Activated CD4-positive, alpha-beta T cell treated with anti-CD3 and anti-CD28 coated beads, Interleukin-2, amount 50 U/mL, for 24 hours (primary cell): ENCODE measurements at places on chromosomes 7 and 10.

- no peak for DNase-seq
These were observed 344.5 kb downstream of the RPS24 start for GRCh38 chr10:78378192-78378591.

DNA sequence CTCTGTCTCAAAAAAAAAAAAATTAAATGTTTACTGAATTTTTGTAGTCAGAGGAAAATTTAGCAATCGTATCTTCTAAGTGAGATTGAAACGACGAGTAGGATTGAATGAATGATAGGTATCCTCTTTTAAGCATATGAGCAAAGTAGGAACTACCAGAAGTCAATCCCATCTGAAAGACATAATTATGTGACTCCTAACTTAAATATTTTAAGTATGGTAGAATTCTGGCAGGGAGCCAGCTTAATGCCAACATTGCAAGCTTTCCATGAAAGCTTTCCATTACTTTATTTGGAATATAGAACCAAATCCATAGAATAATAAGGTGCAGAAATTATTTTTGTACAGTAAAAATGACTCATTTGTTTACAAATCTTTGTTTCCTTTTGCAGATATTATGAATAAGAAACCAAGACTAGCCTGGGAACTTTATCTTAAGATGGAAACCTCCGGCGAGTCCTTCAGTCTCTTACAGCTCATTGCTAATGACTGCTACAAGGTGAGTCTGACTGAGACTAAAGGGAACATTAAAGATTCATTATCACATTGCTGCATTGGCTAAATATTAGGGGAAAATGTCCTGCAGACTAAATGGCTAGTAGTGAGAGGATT, 50.2 kb upstream of the UBN2 start:
- DNase-seq: no peak

DNA sequence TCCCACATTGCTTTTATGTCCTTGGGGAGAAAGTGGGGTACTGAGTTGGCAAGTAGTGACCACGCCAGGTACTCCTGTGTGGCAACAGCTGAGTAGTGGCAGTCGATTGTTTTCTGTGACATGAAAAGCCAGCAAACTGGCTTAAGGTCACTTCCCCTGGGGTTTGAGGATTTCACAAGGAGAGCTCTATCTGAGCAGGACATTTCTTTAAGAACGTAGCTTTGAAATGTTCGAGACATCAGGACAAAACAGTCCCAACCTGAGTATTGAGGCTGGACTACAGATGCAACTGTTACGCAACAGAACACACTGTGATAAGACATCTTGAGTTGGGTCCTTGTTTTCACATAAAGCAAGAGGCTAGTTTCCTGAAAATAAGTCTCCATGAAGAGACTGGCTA, 146.7 kb upstream of the KLF14 start:
- no peak for DNase-seq

DNA sequence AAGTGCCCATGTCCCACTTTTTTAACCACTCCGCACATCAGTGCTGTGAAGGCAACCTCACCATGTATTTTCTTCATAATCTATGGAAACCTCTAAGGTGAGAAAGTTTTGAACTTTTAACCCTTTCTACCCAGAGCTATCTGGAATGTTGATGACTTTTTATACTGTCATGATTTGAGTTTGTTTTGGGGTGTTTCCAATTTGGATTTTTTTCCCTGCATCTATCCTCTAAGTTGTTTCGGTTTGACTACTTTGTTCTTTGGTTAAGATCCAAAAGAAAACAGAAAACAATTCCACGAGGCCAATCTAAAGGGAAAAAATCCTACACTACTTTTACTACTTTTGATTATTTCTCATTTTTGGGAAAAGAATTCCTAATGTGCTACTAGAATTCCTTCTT, 279.7 kb downstream of the USP6NL start:
- no peak for DNase-seq

GRCh38 chr7:156612930-156613329, 27.6 kb upstream of the RNF32 start:
- peak; percentile 69 for DNase-seq

DNA sequence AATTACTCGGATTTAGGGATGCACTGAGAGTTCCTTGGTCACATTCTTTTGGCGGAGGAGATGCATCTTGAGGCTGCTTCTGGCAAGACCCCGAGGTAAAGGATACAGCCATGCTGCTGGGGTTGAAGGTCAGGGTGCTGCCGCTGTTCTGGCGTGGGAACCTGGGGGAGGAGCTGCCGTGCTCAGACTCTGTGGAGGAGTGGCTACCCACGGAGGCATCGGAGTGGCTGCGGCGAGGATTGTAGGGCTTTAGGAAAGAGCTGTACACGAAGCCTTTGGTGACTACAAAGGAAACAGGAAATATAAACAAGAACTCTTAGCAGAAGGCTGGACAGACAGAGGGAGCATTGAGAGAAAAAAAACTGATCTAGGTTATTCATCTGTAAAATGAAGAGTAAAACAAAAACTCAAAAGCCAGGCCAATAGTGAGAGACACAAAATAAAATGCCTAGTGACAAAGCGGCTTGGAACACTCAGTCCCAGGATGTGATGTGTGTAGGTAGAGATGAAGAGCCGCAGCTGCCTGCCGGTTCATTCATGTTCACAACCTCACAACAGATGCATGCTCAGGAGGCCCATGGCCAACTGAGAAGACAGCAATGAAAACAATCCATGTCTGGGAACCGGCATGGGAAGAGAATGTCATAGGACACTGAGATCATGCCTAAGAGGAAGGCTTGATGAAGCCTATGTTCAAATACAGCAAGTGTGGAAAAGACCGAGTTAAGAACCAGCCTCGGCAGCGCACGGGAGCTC, 97.8 kb downstream of the ABCC2 start:
- DNase-seq: no peak

- DNase-seq: no peak
These were observed 71.0 kb downstream of the MKI67 start for GRCh38 chr10:128055061-128055868.

DNA sequence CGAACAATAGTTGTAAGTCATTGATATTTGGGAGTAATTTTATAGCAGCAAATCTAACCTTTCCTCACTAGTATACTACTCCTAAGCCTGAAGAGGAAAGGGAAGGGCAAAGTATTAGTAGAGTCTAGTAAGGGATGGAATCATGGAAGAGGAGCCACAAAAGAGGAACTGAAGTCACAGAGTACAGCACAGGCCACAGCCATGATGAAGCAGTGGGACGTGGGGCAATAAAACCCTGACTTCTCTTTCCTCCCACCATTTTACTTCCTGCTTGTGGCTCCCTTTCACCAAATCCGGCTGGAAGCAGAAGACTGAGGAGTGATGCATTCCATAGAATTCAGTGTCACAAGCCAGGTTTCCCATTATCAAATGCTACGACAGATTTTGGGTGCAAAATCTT, 58.7 kb downstream of the CABCOCO1 start:
- DNase-seq: no peak

DNA sequence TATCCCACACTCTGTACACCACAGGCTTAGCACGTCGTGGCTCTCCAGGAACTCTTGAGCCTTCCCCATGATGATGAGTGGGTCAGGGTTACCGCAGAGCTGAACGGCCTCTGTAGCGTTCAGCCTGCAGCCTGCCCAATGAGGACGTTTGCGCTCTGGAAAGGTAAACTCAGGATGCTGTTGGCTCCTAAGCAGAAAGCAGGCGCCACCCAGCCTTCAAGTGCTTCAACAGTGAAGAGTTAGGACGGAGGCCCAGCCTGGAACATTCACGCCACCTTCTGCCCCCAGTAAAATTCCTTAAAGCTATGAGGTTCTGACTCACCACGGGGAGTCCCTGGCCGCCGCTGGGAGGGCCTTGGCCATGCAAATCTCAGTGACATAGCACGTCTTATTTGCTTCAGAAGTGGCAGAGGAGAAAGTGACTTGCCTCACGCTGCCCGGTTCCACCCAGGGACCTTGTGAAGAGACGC, 161.5 kb upstream of the SH2B2 start:
- no peak for DNase-seq

- peak; percentile 36 for DNase-seq
These were observed 35.3 kb downstream of the NET1 start for GRCh38 chr10:5447611-5448071.

DNA sequence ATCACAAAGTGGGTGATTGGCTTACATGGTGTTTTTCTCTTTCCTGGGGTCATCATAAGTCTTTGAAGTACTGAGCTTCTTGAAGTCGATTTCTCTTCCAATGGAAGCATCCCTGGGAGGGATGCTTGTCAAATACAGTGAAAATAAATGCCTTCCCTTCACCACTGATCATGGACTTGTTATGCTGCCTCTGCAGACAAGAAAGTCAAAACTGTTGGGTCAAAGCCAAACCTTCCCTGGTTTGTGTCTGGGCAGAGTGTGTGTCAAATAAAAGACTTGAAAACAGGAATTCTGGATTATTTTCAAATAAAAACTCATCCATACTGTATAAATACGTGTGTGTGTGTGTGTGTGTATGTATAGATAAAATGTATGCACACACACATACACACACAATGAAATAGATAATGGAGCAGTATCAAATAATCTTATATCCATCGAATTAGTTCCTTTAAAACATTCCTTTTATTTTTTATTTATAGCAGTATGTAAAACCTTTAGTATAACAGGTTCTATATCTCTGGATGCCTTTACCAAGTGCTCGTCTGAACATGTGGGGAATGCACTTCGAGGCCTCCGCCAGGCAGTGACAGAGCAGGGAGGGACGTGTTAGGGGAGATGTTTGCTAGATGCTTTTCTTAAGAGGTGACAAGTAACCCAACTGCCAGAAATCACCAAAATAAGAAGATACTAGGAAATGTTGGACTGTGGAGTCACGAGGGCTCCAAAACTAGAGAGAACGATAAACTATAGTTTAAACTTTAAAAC, 27.2 kb upstream of the WNT16 start:
- no peak for DNase-seq

- no peak for DNase-seq
These were observed 42.8 kb downstream of the CDC123 start for GRCh38 chr10:12238821-12239220.

DNA sequence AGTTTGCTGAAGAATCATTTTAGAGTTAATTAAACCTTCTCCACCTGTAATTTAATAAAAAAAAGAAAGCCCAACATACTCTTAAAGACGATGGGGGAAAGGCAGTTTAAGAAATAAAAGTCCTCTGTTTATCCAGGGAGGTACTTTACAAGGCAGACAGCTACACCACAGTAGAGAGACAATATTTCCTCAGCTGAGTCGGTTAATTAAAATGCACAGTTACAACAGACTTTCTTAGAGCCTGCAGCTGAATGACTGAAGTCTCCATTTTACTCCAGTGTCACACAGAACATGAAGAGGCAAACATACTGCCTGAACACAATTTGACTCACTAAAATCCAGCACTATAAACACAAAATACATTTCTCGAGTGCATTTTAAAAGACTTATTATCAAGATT, 15.1 kb downstream of the LRRTM3 start:
- DNase-seq: no peak

GRCh38 chr10:89589101-89589720, 53.8 kb upstream of the SLC16A12 start:
- DNase-seq: no peak

DNA sequence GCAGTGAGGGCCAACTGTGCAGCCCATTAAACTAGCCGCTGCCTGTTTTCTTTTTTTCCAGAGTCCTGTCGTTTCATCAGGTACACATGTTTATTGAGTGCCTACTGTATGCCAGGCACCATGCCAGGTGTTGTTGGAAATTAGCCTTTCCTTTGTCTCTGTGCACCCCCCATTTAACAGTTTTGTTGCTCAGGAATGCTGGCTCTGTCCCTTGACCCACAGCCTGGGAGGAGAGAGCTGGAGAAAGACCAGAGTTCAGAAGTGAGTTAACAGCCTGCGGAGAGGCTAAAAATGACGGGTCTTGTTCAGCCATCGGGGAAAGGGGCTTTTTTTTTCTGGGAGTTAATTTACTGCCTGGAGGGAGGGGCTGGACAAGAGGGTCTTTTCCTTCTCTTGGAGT, 1.3 kb downstream of the LRMDA start:
- no peak for DNase-seq

DNA sequence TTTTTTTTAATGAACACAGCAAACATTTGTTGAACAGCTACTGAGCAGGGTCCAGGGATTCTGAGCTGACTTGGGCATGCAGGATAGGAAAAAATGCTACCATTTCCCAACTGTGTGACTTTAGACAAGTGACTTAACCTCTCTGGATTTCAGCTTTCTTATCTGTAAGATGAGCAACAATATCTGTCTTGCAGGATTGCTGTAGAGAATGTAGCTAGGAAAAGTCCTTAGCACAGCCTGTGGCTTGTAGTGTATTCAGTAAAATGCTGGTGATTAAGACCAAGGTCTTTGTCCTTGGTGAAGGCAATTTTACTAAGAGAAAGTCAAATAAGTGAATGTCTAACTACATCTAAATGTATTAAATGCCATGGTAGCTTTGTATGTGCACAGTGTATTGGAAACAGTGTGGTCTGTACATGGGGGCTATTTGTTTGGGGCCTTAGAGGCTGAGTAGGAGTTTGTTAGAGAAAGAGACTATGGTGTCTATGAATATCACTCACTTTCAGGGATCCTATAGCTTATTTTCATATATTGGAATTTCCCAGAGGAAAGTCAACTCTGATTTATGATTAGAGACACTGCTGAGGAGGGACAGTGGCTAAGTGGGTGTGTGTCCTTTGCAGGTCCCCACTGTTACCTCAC, 118.9 kb downstream of the CDH23 start:
- DNase-seq: no peak

- no peak for DNase-seq
These were observed 39.3 kb downstream of the COL1A2 start for GRCh38 chr7:94434042-94434441.

GRCh38 chr7:101927802-101928201, 110.4 kb downstream of the CUX1 start:
- DNase-seq: no peak

- no peak for DNase-seq
These were observed 642.2 kb downstream of the SH2D4B start for GRCh38 chr10:81179805-81180452.

- DNase-seq: no peak
These were observed 181.2 kb upstream of the PRSS58 start for GRCh38 chr7:142438923-142439515.

GRCh38 chr7:29216128-29216527, 21.6 kb downstream of the CHN2 start:
- no peak for DNase-seq

DNA sequence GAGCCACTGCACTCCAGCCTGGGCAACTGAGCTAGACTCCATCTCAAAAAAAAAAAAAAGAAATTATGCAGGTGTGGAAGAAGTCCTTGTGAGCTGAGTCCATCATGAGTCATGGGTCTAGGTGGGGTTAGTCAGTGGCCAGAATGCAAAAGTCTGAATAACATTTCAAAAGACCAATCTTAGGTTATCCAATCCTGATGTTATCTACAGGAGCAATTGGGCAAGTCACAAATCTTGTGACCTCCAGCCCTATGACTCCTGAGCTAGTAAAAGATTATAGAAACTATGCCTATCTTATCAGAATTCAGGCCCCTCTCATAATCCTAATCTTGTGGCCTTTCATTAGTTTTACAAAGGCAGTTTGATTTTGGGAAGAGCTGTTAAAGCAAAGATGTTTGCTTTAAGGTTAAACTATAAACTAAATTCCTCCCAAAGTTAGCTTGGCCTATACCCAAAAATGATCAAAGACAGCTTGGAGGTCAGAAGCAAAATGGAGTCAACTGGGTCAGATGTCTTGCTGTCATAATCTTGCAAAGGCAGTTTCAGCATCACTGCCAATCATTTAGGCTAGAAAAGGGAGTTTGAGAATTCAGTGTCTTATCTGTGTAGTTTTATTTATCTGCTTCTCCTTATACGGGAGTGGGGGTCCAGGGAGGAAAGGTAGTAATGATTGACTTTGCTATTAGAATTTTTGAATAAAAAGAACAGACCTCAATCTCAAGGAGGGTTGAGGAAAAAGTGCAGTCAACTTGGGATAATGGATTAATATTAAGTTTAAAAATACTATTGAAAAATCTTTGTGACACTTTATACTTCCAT, 71.2 kb upstream of the TRIM24 start:
- DNase-seq: no peak
